NCI-H446 (cell line): ENCODE measurements at places on chromosomes 4 and X.

DNA sequence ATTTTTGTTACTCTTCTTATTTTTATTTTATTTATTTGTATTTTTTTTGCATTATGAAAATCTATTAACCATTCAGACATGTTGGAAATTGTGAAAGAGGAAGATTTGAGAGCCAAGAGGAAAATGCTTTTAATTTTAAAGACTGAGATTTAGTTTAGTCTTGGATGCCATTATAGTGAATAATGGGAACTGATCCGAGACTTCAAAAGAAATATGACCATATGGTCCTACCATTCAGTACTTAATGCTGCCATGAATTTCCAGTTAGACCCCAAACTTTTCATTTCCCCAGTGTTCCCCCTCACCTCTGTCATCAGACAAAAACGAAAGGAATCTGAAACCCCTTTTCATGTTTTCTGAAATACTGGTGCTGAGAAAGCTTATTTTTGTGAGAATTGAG is 95.5 kb downstream of the TENM3 start:
- no peak for DNase-seq

- no peak for DNase-seq
Measured at GRCh38 chr4:151803246-151803645, 42.4 kb upstream of the GATB start.

- DNase-seq: no peak
Measured at GRCh38 chr4:174457468-174457867, 64.8 kb downstream of the HPGD start.

DNA sequence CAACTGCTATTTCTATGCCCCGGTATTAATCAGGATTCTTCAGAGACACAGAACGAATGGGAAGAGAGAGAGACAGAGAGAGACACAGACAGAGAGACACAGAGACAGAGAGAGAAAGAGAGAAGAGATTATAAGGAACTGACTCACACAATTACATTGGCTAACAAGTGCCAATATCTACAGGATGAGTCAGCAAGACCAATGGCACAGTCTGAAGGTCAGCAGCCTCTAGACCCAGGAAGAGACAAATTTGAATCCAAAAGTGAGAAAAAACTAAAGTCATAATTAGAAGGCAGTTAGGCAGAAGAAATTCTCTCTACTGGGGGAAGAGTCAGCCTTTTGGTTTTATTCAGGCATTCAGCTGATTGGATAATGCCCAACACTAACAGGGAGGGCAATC is 187.3 kb downstream of the MAB21L2 start:
- no peak for DNase-seq

DNA sequence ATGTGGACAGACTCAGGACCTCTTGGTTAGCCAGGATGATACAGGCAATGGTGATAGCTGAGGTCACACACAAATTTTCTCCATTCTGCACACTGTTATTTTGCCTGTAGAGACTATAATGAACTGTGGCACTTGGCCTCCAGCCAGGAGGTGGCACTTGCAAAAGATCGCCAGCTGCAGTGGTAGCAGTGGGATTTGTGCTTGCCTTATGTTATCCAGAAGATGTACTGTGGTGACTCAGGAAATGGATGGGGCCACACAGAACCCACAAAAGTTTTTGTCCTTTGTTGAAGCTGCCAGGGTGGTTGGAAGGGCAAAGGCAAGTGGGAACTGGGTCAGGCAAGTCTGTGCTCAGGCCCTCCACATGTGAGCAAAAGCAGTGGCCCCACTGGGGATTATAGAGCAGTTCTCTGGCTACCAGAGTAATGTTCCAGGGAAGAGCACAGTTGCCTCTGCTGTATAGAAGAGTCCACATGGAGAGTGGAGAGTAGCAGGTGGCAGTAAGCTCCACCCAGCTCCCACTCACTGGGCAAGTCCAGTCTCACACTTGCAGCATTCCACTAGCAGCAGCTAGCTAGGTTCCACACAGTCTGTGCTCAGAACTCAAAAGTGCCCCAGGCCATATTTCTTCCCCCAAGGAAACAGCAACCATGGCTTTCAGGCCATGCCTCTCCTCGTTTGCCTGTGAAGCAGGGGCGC is 5.9 kb upstream of the C4orf17 start:
- no peak for DNase-seq

- DNase-seq: no peak
Measured at GRCh38 chr4:170691168-170691567, 601.4 kb upstream of the AADAT start.

DNA sequence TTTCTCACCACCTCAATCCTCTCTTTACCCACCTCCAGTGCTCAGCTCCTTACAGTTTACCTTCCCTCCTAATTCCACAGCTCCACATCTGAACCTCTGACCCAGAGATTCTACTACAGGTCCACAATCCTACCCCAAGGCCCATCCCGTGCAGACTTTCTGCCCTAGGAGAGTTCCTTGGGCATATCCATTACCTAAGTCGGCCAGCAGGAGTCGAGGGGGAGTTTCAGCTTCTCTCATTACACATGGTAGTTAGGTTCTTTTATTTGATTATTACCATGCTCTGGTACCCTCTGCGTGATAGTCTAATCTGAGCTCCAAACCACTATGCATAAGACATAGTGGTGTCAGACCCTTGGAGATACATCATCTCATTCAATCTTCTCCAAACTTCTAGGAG is 117.9 kb downstream of the SH3RF1 start:
- no peak for DNase-seq

- DNase-seq: no peak
Measured at GRCh38 chr4:156695163-156695562, 276.4 kb downstream of the PDGFC start.

- no peak for DNase-seq
Measured at GRCh38 chr4:168487282-168488035, 7.2 kb upstream of the DDX60L start.
